ENCODE measurements at places on chromosomes 3 and 15. TPM values are rescaled to one million over a fixed set of nuclear protein-coding genes. Genes with fewer than 3 reads are reported as not detected.

The ATP11B gene
- 48.5 TPM for total RNA-seq

The PLEKHO2 gene
- total RNA-seq = 43.4 TPM

The PATL2 gene
- 0.66 TPM for total RNA-seq

The KBTBD12 gene
- 5.9 TPM for total RNA-seq

The GOLGA8N gene
- total RNA-seq = 9.3 TPM

The HEG1 gene
- total RNA-seq = 61.6 TPM

The FGD5 gene
- 7.4 TPM for total RNA-seq

The RTP1 gene
- not detected for total RNA-seq

The GRIP2 gene
- 0.68 TPM for total RNA-seq

Data from sigmoid colon (tissue), 7 donors.